Stimulated activated CD4-positive, alpha-beta T cell treated with anti-CD3 and anti-CD28 coated beads, Interleukin-1b, Interleukin-23, amount 100 ng/mL, for 24 hours (primary cell): ENCODE measurements at places on chromosomes 5 and 9.

- no peak for DNase-seq
Measured at GRCh38 chr5:140882591-140882899, 621 bp downstream of the PCDHA13 start.

- DNase-seq, result peak; percentile 46
Measured at GRCh38 chr5:126446498-126447224, 23.5 kb downstream of the GRAMD2B start.

DNA sequence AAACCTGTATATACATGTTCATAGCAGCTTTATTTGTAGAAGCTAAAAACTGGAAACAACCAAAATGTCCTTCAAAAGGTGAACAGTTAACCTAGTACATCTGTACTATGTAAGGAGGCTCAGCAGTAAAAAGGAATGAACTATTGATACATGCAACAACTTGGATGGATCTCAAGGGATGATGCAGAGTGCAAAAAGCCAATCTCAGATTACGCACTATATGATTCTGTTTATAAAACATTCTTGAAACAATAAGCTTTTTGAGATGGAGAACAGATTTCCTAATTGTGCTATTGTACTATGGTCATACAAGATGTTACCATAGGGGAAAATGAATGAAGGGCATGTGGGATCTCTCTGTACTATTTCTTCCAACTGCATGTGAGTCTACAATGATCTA lies 88.9 kb downstream of the PAM start:
- no peak for DNase-seq

DNA sequence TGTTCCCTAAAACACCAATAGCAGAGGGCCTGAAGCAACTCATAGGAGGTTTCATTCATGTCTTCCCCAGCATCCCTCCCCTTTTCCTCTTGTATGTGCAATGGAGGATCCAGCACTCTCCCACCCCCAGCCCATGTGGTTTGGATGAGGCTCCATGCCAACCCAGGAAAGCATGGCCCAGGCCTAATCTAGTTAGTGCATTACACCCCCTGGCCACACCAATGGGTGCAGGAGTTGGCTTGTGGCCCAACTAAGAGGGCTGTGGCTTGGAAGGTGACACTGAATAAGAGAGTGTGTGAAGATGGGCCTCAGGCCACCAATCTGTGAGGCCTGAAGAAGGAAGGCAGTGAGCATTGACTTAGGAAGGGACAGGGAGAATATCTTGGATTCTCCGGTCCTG lies 70.8 kb upstream of the SMIM23 start:
- DNase-seq, result no peak

GRCh38 chr9:2559192-2560152 lies 62.1 kb upstream of the VLDLR start:
- DNase-seq, result no peak

DNA sequence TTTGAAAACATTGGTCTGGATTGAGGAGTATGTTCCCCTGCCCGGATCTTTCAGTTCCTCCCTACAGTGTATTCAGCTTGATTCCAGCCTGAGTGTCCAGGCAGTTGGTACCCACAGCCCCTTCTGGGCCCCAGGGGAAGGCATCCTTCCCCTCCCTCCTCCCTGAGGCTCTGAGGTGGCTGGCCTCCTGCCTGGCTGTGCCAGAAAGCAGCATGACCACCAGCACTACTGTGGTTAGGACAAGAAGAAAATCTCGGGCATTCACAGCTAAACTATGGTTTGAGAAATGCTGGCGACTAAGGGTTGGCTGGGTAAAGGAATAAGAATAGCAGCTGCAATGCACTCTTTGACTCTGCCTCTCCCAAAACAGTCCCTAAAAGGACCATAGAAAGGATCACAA lies 84.6 kb upstream of the LIFR start:
- no peak for DNase-seq

GRCh38 chr5:169615561-169615960 lies 21.5 kb upstream of the DOCK2 start:
- DNase-seq, result no peak

DNA sequence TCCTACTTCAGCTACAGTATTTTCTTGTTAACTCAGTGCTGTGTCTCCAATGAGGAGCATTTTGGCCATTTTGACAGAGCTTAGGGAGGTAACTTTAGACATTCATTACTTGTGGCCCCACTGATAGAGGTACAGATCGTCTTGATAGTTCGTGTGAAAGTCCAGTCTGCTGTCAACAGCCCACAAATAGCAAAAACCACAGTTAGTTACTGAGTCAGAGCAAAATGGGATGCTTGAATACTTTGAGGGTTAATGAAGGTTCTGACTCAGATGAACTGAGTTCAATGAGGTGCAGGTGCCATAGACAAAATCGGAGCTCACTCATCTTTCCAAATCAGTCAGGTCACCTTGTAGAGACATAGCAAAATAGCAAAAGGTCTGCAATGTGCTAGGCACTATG lies 163.1 kb upstream of the TLE4 start:
- no peak for DNase-seq

DNA sequence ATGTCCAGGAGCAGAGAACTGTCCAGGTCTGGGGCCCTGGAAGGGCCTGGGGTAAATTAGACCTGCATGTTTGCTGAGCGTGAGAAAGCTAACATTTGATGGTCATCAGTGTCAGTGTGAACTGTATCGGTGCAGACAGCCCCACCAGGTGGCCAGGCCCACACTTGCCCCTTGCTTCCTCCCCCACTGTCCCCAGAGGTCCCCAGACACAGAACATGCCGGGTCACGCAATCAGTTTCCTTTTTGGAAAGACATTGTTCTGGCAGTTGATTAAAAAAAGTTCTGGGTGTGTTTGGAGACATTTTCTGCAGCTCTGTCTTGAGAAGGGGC lies 1.5 kb downstream of the NKD2 start:
- DNase-seq, result no peak

GRCh38 chr5:94793113-94793815 lies 174.8 kb downstream of the SLF1 start:
- DNase-seq, result no peak

- DNase-seq, result no peak
Measured at GRCh38 chr9:4579001-4579400, 83.1 kb upstream of the PLPP6 start.

DNA sequence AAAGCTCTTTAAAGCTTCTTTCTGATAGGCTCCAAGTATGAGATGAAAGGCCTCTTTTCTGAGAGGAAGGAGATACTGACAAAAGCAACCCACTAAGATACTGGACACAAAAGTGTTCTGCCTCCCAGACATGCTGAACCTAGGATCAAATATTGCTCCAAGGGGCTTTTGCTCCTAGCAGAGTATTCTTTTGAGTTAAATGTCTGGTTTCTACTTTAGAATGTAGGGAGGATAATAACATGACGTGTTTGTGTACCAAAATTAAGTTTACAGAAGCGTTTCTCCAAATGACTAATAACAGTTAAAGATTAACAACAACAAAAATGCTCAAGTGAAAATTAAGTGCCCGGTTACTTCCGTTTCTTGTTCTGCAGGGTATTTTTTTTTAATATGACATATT lies 2293.3 kb upstream of the C9orf72 start:
- no peak for DNase-seq

DNA sequence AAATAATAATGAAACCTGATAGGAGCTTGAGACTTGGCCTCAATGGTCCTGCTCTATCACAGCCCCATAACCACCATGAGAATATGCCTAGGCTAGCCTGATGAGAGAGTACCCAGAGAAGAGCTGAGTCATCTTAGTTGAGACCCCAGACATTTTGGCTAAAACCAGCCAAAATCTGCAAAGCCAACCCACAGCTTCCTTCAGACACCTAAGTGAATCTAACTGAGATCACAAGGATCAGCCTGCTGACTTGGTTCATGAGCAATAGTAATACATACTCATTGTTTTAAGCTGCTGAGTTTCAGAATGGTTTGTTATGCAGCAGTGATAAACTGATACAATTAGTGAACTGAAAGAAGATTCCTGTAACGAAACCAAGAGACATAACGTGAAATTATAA lies 473.7 kb upstream of the PTGER4 start:
- DNase-seq, result no peak

- no peak for DNase-seq
Measured at GRCh38 chr5:33261305-33261704, 179.5 kb upstream of the TARS1 start.

DNA sequence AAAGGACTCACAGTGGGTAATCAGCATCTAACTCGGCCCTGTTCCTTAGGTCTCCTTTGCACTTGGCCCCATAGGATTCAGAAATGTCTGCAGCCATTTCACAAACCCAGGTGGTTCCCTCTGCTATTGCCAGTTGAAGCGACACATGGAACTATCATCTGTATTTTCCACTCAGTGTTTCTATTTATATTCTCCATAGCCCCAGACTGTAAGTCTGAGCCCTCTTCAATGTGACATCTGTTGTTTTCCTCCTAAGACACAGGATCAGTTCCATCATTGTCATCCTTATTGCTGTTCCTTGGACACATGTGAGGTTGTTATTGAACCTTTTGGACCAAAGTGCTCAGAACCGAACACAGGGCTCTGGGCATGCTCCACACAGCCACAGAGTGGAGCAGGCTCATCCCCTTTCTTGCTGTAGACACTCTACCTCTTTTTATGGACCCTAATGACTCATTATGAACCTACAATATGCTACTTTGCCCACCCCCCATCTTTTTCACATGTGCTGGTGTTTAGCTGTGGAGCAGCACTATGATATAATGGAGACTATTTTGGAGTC lies 36.4 kb downstream of the GARNL3 start:
- no peak for DNase-seq

- DNase-seq, result no peak
Measured at GRCh38 chr5:15718421-15719179, 218.6 kb downstream of the FBXL7 start.

- DNase-seq, result no peak
Measured at GRCh38 chr9:129462360-129462759, 158.5 kb downstream of the C9orf50 start.

DNA sequence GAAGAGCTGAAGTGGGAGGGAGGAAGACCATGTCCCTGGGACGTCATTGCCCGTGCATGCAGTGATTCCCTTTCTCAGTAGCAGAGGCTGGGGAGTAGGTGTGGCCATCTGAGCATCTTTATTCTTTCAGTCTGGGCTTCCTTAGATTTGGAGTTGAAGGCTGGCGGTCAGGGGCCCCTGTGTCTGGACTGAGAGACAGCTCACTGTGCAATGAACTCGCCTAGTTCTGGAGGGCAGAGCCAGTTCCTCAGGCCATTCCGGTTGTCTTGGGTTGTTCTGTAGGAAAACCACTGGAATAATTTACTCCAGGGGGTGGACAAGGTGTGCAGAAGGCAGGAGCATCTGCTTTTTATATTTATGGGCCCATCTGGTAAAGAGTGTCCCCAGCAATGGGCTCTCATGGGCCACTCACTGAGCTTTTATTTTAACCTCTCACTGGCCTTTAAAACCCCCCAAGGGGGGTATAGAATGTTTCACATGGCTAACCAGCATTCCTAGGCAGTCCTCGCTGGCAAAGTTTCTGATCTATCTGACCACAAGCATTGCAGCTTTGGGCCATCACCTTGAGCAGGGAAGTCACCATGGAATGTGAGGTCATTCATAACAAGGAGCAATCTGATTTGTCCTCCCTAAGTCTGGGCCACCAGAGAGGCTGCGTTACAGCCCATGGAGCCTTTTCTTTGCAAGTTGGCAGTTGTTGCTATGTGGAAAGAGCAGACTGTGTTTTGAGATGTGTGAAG lies 9.2 kb downstream of the STC2 start:
- no peak for DNase-seq

DNA sequence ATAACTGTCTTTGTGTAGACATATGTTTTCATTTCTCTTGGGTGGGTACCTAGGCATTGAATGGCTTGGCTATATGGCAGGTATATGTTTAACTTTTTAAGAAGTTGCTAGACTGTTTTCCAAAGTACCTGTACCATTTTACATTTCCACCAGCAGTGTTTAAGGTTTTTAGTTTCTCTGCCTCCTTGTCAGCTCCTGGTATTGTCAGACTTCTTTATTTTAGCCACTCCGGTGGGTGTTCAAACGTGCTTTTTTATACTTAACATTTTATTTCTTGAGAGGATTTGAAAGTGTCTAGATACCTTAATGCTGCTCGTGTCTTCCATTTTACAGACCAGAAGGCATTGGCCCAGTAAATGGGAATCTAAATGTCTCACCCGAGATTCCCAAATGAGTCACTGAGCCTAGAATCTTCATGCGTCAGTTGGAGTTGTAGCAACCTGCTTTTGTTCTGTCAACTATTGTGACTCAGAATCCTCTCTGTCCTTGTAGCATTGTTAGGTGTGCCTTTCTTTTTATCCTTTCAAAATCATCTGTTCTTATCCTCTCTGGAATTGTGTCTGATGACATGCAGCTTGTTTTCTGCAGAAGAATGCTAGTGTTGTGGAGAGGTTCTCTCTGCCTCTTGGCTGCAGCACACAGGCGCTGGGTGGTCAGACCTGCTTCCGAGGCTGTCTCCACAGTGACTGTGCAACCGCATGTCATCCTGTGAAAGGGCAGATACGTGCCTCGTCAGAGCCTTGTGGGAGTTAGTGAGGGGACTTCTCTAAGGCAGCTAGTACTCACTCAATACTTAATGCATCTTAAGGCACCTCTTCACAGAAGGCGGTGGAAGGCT lies 291.8 kb downstream of the AOPEP start:
- no peak for DNase-seq

DNA sequence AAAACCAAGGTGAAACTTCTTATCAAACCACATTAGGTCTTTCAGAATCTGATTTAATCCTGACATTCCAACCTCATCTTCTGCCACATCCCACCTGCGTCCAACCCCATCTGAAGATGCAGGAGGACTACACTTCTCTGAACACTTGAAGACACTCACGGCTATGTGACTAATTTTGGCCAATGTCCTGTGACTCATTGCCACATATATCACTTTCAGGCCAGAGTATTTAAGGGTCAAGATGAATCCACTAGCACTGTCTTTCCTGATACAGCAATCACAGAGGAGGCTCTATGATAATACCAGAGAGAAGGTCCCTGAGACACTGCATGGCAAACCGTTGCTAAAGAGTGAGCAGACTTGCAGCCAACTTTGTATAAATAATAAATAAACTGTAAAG lies 323.4 kb downstream of the NR2F1-AS1 start:
- DNase-seq, result no peak

- no peak for DNase-seq
Measured at GRCh38 chr5:172956936-172957335, 2.3 kb upstream of the RPL26L1 start.

- DNase-seq, result no peak
Measured at GRCh38 chr5:33401482-33402390, 39.0 kb upstream of the TARS1 start.

- DNase-seq, result no peak
Measured at GRCh38 chr5:7779019-7780005, 71.6 kb downstream of the CFAP90 start.

- DNase-seq, result no peak
Measured at GRCh38 chr5:173969167-173970049, 19.6 kb upstream of the C5orf47 start.

DNA sequence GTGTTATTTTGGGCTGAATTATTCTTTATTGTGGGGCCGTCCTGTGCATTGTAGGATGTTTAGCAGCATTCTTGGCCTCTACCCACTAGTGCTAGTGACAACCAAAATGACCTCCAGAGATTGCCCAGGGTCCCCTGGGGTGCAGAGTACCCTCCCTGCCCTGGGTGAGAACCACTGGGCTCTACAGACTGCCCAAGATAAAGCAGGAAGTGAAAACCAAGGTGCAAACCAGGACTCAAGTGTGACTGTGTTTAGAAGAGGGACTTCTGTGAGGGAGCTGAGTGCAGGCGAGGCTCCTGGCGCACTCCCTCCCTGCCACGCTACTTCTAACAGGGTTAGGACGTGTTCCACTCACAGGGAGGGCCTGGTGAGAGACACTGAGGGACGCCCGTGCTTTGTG lies 41.6 kb downstream of the USP20 start:
- DNase-seq, result no peak

GRCh38 chr9:5854063-5854790 lies 21.3 kb upstream of the ERMP1 start:
- no peak for DNase-seq
